Left cardiac atrium (tissue), 4 donors: ENCODE measurements at places on chromosomes 1 and 21. TPM values are rescaled to one million over a fixed set of nuclear protein-coding genes. Genes with fewer than 3 reads are reported as not detected.

Gene LIN28A
- total RNA-seq = 0.15 TPM

Gene KCNH1
- not detected for total RNA-seq

Gene PCP4
- 6.8 TPM for total RNA-seq

Gene ENTREP3
- total RNA-seq = 16.1 TPM

- no peak for DNase-seq
Observed at GRCh38 chr1:106534612-106535011, 521.9 kb upstream of the PRMT6 start.
